ENCODE measurements at places on chromosomes 3 and 15.

GRCh38 chr15:74775894-74776293 lies 6.0 kb upstream of the CSK start:
- no peak for DNase-seq

DNA sequence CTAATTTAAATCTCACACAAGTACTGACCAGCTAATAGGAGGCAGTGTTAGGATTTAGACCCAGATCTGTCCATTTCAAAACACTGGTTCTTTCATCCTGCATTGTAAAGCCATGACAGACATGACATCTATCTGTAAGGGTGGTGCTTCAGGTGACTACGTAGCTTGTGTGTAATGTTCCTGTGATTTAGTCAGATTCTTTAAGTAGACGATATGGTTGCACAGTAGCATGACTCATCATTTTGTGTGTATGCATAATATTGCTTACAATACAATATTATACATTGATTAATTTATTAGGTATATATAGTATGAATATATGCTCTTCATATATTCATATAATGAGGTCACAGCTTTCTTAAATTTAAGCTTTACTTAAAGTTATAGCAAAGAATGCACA lies 628.5 kb downstream of the GRM7 start:
- no peak for DNase-seq

GRCh38 chr3:43862470-43862869 lies 171.7 kb downstream of the ABHD5 start:
- no peak for DNase-seq

DNA sequence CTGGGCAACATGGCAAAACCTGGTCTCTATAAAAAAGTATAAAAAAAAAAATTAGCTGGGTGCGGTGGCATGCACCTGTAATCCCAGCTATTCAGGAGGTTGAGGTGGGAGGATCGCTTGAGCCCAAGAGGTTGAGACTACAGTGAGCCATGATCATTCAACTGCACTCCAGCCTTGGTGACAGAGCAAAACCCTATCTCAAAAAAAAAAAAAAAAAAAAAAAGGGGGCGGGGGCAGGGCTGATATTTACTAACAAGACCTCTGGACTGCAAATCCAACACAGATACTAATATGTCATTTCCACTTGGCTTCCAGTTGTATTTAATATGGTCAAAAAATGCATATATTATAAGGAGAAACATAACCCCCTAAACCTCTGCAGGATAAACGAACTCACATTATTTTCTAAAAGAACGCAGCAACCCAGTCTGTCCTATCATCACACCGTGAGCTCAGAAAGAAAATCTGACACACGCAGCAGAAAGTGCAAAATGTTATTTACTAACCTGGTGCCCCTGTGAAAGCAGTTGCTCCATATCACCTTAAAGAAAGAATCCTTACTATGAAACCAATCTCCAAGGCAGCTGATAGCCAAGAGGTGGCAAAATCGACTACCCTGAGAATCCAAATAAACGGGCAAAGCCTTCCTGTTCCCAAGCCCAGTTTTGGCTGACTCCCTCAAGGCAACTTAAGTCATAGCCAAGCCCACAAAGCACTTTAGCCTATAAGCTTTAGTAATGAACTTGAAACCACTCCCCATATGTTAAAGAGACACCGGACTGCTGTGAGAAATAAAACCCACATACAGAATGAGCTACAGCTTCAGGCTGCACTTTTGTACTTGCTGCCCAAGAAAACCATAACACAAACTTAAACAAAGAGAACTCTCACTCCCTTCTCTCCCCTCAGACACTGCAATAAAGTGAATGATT lies 39.3 kb downstream of the PLD1 start:
- no peak for DNase-seq

- DNase-seq, result no peak
Measured at GRCh38 chr3:158748237-158748828, 16.1 kb upstream of the RARRES1 start.

GRCh38 chr15:81894061-81894460 lies 151.8 kb downstream of the MEX3B start:
- no peak for DNase-seq

GRCh38 chr3:136197159-136197793 lies 1.1 kb upstream of the MSL2 start:
- no peak for DNase-seq

DNA sequence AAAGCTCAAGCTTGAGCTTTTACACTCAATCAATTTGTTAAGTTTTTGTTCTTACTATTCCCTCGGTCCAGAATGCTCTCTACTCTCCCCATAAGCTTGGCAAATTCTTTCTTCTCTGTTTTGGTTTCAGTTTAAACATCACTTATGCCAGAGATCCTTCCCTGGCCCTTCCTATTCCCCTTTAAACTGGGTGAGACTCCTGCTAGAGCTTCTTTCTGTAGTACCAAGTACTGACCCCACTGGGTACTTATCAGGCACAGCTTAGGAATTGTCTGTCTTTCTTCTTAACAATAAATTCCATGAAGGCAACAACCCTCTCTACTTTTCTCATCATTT lies 76.7 kb upstream of the PHLDB2 start:
- DNase-seq, result no peak

GRCh38 chr15:31324806-31325594 lies 1.6 kb upstream of the KLF13 start:
- DNase-seq, result no peak

- no peak for DNase-seq
Measured at GRCh38 chr3:154115332-154115731, 5.9 kb upstream of the ARHGEF26 start.

DNA sequence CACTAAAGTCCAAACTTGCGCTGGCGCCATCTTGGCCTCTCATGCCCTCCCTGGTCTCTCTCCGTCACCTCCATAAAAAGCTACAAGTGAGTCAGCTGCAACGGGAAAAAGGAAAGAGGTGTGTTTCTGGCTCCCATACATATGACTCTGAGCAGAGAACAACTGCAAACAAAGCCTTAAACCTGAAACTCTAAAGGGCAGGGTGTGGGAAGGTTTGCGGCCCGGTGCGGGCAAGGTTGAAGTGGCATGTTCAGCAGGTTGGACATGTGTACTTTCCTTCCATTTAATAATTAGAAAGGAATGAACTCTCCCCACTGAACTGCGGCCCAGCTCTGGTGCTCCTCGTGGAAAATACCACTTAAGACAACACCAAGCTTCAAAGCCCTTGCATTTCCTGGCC lies 59.0 kb upstream of the PPARG start:
- no peak for DNase-seq

- DNase-seq, result no peak
Measured at GRCh38 chr3:46353647-46354410, at the start of gene CCR2. Gene CCR2 (plus strand): TSS chr3:46354111. CDS start chr3:46357528, 3,417 bp downstream.
